ENCODE measurements at places on chromosomes 13 and 19.

GRCh38 chr13:29935309-29935981 is 85.0 kb upstream of the UBL3 start:
- DNase-seq: no peak

DNA sequence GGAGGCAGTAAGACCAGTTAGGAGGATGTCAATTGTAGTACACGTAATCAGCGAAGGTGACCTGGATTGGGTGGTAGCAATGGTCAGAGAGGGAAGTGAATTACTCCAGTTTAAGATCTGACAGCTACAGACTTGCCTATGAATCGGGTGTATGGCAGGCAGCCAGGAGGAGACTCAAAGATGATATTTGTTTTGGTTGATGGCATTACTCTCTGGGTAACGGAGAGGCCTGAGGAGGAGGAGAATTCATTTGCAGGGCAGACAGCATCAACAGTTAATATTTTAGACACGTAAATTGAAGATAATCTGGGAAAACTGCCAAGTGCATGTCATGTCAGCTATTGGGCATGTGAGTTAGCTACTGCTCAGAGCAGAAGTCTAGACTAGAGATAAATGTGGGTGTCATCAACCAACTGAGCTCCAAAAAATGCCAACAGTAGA is 109.2 kb downstream of the SGCG start:
- no peak for DNase-seq

- DNase-seq: no peak
Observed at GRCh38 chr19:45206328-45206727, 27.7 kb downstream of the BLOC1S3 start.

GRCh38 chr19:2072757-2073551 is 21.9 kb upstream of the MKNK2 start:
- no peak for DNase-seq

GRCh38 chr13:94516456-94516855 is 37.0 kb upstream of the DCT start:
- DNase-seq: no peak

DNA sequence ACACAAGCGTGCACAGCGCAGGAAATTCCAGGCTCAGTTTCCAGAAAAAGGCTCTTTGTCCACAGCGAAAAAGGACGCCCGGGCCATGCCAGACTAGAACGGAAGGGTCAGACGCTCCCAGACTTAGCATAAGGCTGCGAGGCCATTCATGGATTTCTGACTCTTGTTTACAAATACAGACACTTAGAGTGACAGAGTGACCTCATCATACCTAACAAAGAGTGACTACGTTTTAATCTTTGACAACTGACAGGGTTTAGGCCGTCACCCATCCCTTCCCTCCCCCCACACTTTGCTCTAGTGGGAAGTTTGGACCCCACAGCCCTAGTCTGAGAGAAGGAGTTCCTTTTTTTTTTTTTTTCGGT is 418 bp upstream of the ZNF709 start:
- no peak for DNase-seq

- DNase-seq: no peak
Observed at GRCh38 chr19:28301463-28301862, 911.5 kb downstream of the UQCRFS1 start.

DNA sequence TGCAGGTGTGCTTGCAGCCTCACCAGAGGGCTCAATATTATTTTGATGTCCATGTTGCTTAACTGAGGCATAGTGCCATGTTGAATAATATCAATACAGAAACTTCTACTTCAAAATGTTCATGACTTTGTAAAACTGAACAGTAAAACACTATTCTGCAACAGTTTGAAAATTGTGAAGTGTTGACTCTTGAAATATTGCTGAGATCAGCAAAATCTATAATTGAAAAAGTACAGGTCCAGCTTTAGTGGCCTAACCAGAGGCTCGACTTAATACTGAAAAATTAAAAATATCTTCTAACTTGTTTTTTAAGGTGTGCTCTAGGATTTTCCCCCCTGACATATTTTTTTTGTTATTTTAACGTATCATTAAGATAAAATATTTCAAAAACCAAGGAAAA is 1460.7 kb downstream of the EFNB2 start:
- no peak for DNase-seq

GRCh38 chr19:5908773-5909442 is 4.2 kb downstream of the VMAC start:
- DNase-seq: no peak

- DNase-seq: no peak
Observed at GRCh38 chr13:75881109-75881775, 245.1 kb downstream of the LMO7 start.

DNA sequence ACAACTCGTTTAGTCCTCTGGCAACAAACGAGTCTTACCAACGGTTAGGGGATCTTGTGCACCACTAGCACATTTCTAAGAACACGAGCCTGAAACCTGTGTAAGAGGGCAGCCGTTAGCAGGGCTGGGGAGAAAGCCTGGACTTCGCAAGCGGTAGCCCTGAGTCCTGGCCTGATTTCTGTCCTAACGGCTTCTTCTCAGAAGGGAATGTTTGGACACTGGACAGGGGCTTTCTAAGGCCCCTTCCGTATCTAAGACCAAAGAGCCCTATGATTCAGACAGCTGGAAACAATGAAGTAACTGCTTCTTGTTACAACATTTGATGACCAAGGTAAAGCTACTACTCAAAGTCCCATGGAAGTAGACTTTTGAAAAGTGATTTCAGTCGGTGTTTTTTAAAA is 2.2 kb downstream of the ANKRD10 start:
- DNase-seq: no peak

DNA sequence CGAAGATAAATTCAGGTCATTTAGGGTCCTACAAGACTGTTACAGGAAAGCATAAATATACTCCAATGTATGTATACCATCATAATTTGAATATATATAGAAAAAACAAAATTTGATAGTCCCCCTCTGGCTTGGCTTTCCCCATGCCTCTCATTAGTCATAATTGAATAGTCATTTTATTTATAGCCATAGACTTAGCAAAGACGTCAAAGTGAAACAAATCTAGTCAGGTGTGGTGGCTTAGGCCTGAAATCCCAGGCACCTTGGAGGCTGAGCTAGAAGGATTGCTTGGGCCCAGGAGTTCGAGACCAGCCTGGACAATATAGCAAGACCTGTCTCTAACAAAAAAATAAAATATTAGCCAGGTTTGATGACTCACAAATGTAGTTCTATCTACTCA is 141.1 kb downstream of the TNFRSF19 start:
- no peak for DNase-seq

- DNase-seq: no peak
Observed at GRCh38 chr19:23406721-23407120, 11.4 kb upstream of the ZNF91 start.

Data from right renal cortex interstitium (tissue), 3 donors.